Breast epithelium (tissue), 4 donors: ENCODE measurements at places on chromosomes 12 and 14. TPM values are rescaled to one million over a fixed set of nuclear protein-coding genes. Genes with fewer than 3 reads are reported as not detected.

The SLCO1A2 gene
- 5.4 TPM for total RNA-seq

The KRT8 gene
- 4.6 TPM for total RNA-seq

GRCh38 chr14:65838565-65838964 is 426.0 kb downstream of the FUT8 start:
- no peak for DNase-seq

- DNase-seq, result no peak
These were observed 30.4 kb downstream of the CDC42BPB start for GRCh38 chr14:103026988-103027387.

DNA sequence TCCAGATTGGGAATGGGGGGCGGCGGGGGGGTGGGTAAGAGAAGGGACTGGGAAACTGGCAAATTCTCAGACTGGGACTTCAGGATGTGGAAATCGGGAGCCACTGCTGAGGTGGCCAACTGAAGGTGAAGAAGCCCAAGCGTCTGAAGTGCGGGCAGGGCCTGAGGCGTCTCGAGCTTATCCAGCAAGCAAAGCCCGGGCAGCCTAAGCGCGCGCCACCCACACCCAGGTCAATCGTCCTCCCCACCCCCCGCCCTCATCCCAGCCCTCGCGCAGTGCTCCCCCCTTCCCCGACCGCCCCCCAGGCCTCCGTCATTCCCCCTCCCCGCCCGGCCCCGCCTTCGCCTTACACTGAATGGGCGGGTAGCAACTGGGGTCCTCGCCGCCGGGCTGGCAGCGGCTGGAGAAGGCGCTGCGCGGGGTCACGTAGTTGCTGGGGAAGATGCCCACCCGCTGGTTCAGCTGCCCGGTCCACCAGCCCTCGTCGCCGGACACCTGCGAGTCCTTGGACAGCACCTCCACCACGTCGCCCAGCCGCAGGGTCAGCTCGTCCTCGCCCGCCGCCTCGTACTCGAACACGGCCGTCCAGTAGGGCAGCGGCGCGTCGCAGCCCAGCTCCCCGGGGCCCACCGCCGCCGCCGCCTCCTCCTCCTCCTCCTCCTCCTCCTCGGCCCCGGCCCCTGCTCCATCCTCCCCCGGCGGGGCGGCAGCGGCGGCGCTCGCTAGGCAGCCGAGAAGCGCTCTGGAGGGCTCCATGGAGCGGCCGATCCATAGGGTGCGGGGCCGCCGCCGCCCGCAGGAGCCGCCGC is 693 bp downstream of the MAP3K9 start:
- DNase-seq, result peak; percentile 55

GRCh38 chr12:76531056-76531455 is 28.5 kb downstream of the OSBPL8 start:
- no peak for DNase-seq
